NCI-H1694 (cell line): ENCODE measurements at places on chromosomes 5 and 9.

GRCh38 chr5:13382232-13382631 is 562.3 kb downstream of the DNAH5 start:
- DNase-seq = no peak

- peak; percentile 49 for DNase-seq
Observed at GRCh38 chr9:130770679-130771442, 64.2 kb upstream of the ABL1 start.

DNA sequence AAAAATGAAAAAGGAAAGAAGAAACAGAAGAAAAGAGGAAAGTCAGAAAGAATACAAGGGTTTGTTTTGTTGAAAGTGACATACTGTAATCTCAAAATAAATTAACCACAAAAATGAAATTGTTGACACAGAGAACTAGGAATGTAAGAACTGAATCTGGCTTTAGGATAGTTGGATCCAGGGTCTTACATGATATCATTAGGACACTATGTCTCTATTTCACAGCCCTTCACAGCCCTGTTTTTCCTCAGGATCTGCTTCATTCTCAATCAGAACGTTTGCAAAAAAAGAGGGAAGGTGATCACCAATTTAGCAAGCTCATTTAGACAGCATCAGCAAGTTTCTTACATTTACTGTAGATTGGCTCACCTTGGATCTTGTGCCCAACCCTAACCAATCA is 188.5 kb upstream of the NREP start:
- no peak for DNase-seq

- no peak for DNase-seq
Observed at GRCh38 chr9:121944711-121945191, 148.4 kb downstream of the TTLL11 start.

GRCh38 chr9:21141427-21141882 is at the start of gene IFNW1:
TSS of gene IFNW1 (minus strand) at chr9:21141832. CDS start at chr9:21141570, 262 bp downstream.
- no peak for DNase-seq

DNA sequence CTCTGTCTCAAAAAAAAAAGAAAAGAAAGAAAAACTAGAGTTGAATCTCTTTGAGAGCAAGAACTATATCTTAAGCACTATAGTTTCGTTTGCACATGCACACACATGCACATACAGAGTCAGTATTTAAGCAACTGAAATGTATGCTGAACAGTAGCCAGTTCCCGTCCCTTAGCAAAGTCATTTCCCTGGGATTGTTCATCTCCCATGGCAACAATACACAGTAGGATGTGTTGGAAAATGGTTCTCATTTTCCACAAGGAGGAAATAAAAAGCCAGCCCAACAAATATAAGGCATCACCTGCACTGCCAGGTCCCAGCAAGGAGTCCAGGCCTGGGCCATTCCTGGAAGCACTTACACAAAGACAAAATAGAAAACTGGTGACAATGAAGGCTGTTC is 4.2 kb upstream of the ZNF346 start:
- DNase-seq = no peak

GRCh38 chr9:98342820-98343210 is 87.4 kb upstream of the TBC1D2 start:
- DNase-seq = peak; percentile 73

DNA sequence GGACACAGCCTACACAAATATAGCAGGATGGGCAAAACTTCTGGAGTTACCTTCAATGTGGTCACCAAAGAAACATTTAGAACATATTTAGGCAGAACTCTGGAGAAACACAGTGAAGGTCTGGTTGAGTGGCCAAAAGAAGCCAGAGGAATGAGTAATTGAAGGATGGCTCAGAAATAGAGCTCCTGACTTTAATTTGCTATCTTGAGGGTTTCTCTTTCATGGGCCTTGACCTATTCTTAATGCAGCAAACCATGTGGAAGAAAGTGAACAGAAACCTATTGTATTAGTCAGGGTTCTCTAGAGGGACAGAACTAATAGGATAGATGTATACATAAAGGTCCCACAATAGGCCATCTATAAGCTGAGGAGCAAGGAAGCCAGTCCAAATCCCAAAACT is 650.5 kb downstream of the ACTL7B start:
- no peak for DNase-seq

DNA sequence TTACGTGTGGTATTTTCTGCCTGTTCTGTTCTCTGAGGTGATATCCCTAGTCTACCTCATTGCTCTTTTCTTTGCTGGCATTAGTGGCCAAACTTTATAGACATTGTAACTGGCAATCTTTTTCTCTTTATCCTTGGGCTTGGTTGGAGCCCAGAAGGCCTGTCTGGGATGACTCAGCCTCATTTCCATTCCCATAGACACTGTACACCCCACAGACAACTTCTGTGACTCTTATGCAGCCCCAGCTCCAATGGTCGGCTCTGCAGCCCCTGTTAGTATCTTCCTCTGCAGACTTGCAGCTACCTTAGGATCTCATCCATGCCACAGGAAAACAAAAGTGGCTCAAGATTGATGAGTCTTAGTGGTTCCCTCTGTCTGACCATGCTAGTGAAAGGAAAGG is 79.8 kb downstream of the CFAP95 start:
- no peak for DNase-seq

GRCh38 chr5:169795338-169795737 is 158.3 kb downstream of the DOCK2 start:
- DNase-seq = no peak

- no peak for DNase-seq
Observed at GRCh38 chr5:150046031-150046430, 40.3 kb downstream of the CSF1R start.
